ENCODE measurements at places on chromosomes 7 and 10. TPM values are rescaled to one million over a fixed set of nuclear protein-coding genes. Genes with fewer than 3 reads are reported as not detected.

The NKX6-2 gene
- not detected for total RNA-seq

The FOXP2 gene
- 2.3 TPM for total RNA-seq

The FEZF1 gene
- total RNA-seq = not detected

The SPDYE6 gene
- not detected for total RNA-seq

- DNase-seq = no peak
Observed at GRCh38 chr10:80139265-80139664, 6.7 kb downstream of the PLAC9 start.

DNA sequence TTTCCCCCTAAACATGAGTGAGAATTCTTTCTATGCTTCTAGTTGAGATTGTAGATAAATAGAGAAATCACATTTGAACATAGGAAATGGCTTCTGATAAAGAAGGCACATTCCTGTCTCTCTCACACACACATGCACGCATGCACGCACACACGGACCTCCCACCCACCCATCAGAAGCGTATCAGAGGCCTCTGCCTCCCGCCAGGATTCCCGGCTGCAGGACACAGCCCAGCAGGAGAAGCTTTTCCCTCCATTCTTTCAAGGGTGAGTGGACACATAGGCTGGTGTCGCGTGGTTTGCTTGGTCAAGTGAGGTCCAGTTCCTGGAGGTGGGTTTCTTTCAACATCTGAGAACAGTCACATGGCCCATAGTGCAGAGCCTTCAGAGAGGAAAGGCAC lies 34.2 kb downstream of the KLF6 start:
- DNase-seq = no peak

DNA sequence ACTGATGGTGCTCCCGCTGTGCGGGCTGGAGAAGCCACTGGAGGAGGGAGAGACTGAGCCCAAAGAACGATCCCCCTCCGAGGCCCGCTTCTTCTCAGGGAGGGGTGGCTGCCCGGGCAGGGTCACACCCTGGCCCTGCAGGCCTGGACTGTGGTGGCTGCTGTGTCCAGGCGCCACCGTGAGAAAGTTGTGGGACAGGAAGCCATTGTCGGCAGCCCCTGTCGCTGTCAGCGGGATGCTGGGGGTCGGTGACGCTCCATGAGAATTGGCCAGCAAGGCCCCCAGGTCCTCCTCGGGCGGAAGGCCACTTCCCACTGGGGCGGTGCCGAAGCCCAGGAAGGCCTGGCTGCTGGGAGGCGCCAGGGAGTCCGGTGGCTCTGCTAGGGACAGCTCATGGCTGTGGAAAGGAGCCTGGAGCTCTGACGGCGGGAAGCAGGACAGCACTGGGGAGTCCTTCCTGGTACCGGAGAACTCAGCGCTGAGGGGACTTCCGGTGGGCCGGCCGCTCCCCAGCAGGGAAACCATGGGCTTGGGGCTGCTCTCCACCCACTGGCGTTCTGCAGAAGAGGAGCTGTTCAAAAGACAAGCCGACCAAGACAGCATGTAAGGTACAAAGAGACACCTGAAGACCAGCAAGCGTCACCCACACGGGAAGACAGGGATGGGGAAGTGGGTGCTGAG lies 278.8 kb downstream of the TNS3 start:
- DNase-seq = no peak

DNA sequence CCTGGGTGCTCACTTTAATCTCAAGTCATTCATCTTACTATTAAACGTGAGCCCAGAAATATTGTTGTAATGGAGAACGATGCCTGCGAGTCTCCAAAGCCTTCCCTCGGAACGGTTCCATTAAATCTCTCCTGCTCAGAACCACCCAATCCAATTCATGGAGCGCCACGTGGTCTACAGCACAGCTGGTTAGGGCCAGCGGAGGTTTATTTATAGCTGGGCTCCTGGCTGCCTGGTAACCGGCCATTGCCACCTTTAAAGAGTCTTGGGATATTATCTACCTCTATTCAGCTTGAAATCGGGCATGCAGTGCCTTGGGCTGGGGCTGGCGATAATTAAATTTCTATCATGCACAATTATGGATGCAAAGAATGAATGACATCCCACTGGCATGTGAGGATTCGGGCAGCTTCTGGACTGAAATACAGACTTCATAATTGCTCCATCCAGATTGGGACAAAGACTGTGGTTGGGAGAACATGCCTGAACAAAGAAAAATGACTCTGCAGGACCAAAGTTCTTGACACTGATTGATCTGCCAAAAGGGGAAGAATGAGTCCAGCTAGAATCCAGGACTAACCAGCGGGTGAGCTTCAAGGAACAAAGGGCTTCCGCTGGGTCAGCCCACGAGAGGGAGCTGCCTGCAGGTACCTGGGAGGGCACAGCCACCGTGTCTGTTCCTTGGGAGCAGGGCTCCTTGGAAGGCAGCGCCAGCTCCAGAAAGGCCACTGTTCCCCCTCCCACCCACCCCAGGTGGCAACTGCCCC lies 7.3 kb downstream of the FAM20C start:
- no peak for DNase-seq
